ENCODE measurements at places on chromosomes 16 and 17.

GRCh38 chr16:2282866-2283555, 15.1 kb upstream of the RNPS1 start:
- H3K4me3 ChIP-seq, result no peak overlapping the region
- no peaks in the 10 kb centered on the region for H3K4me1 ChIP-seq
- H3K36me3 ChIP-seq, result no peaks in the 10 kb centered on the region
- H3K27me3 ChIP-seq, result no peaks in the 10 kb centered on the region
- no peak for DNase-seq

DNA sequence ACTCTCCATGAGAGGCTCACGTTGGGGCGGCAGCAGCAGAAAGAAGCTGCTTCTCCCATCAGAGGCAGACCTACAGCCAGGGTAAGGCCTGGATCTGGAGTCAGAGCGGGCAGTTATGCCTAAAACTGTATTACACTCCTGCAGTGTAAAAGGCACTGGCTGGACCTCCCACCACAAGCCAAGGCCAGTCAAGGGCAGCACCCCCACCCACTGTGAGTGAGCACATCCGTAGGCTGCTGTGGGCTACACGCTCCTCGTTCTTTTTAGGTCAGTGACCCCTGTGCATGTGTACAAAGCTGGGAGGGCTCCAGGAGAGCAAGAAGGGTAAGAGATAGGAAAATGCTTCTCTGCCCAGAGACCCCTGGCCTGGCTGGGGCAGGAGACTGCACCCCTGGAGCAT, 20.7 kb downstream of the DCAKD start:
- no peaks in the 10 kb centered on the region for H3K27me3 ChIP-seq
- H3K4me3 ChIP-seq, result no peak overlapping the region

DNA sequence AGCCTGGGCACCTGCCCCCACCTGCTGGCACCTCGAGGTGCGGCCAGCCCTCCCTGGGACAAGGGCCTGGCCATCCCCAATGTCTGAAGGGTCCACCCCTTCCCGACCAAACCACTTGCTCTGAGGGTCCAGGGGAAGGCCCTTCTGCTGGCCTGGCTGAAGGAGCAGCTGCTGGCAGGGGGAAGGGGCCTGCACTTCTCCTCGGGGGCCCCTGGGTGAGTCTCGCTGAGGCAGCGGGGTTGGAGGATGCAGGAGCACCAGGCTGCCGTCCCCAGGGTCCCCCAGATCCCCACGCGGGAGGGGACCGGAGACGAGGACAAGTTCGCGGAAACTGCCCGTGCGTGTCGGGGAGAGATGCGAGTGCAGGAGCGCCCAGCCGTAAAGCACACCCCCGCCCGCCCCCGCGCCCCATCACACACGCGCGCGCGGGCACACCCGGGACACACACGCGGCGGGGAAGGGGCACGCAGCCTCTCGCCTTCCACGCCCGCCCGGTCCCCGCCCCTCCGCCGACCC, 725 bp upstream of the CACNA1H start:
- H3K27ac ChIP-seq, result no peak overlapping the region
- no peaks in the 10 kb centered on the region for H3K4me1 ChIP-seq
- DNase-seq, result peak; percentile 18
- no peak overlapping the region for H3K4me3 ChIP-seq
- H3K27me3 ChIP-seq, result peaks cover 8% of the 10 kb centered on the region

- H3K4me1 ChIP-seq, result peaks cover 30% of the 10 kb centered on the region
- no peaks in the 10 kb centered on the region for H3K36me3 ChIP-seq
- H3K27ac ChIP-seq, result no peak overlapping the region
- H3K4me3 ChIP-seq, result no peak overlapping the region
- no peak for DNase-seq
These were observed 4.5 kb upstream of the BANP start for GRCh38 chr16:87946596-87947347.

- H3K27ac ChIP-seq, result peak overlapping the region; percentile 88
- peak overlapping the region; percentile 69 for H3K4me3 ChIP-seq
- H3K4me1 ChIP-seq, result peaks cover 68% of the 10 kb centered on the region
- DNase-seq, result peak; percentile 73
- no peaks in the 10 kb centered on the region for H3K27me3 ChIP-seq
These were observed 56.7 kb downstream of the PLXDC1 start for GRCh38 chr17:39094607-39095308.

- H3K27ac ChIP-seq, result peak overlapping the region; percentile 100
- H3K4me3 ChIP-seq, result peak overlapping the region; percentile 90
- peaks cover 3% of the 10 kb centered on the region for H3K36me3 ChIP-seq
- H3K4me1 ChIP-seq, result peaks cover 62% of the 10 kb centered on the region
These were observed 16.7 kb downstream of the GNGT2 start for GRCh38 chr17:49193513-49194296.

DNA sequence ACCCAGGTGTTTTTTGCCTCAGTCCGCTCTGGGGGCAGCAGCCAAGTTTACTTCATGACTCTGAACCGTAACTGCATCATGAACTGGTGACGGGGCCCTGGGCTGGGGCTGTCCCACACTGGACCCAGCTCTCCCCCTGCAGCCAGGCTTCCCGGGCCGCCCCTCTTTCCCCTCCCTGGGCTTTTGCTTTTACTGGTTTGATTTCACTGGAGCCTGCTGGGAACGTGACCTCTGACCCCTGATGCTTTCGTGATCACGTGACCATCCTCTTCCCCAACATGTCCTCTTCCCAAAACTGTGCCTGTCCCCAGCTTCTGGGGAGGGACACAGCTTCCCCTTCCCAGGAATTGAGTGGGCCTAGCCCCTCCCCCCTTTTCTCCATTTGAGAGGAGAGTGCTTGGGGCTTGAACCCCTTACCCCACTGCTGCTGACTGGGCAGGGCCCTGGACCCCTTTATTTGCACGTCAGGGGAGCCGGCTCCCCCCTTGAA, 2.1 kb upstream of the C17orf107 start:
- peaks cover 24% of the 10 kb centered on the region for H3K36me3 ChIP-seq
- H3K4me1 ChIP-seq, result peaks cover 23% of the 10 kb centered on the region
- no peak overlapping the region for H3K27ac ChIP-seq
- H3K4me3 ChIP-seq, result no peak overlapping the region

GRCh38 chr16:31377210-31377903, 15.8 kb upstream of the ITGAD start:
- no peak overlapping the region for H3K27ac ChIP-seq
- H3K4me3 ChIP-seq, result no peak overlapping the region
